GM18507 (cell line): ENCODE measurements at places on chromosomes 4 and X.

- no peak for DNase-seq
These were observed 107.1 kb upstream of the ATP6AP2 start for GRCh38 chrX:40473460-40474204.

GRCh38 chrX:34810364-34810763 lies 132.2 kb upstream of the FAM47B start:
- DNase-seq: no peak

GRCh38 chrX:39813631-39814277 lies 284.0 kb downstream of the BCOR start:
- DNase-seq: no peak

- no peak for DNase-seq
These were observed 3.4 kb upstream of the UGDH start for GRCh38 chr4:39530682-39531081.

- DNase-seq: no peak
These were observed 43.9 kb downstream of the CLNK start for GRCh38 chr4:10640561-10641201.

DNA sequence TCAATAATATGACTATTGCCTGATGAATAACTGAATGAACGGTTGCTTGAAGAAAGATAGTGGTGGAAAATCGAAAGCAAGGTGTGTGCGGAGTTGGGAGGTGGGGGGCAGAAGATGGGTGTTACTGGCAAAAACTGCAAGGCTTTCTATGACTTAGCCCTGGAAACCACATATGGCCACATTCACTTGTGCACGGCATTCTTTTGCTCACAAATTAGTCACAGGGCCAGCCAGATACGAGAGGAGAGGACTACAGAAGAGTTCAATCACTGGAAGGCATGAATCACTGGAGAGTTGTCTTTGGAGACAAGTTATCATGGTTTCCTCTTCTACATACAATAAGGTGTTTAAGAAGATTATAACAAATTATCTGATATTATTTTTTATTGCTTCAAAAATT lies 626.5 kb upstream of the CPEB2 start:
- no peak for DNase-seq

GRCh38 chrX:69116077-69116476 lies 49.2 kb downstream of the PJA1 start:
- no peak for DNase-seq

DNA sequence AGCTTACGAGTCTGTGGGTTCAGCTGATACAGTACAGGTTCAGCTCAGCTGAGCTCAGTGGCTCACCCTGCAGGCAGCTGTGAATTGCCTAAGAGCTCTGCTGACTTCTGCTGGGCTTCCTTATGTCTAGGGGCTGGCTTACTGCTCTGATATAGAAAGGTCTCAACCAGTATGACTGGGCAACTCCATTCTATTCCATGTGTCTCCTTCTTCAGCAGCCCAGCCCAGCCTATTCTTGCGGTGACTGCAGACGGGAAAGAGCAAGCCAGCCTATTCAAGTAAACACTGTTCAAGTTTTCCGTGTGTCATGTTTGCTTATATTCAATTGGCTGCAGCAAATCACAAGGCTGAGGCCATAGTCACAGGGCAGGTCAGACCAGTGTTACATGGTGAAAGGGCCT lies 615.4 kb upstream of the ZFP42 start:
- no peak for DNase-seq

- DNase-seq: no peak
These were observed 32.9 kb downstream of the CHM start for GRCh38 chrX:86014421-86014820.

DNA sequence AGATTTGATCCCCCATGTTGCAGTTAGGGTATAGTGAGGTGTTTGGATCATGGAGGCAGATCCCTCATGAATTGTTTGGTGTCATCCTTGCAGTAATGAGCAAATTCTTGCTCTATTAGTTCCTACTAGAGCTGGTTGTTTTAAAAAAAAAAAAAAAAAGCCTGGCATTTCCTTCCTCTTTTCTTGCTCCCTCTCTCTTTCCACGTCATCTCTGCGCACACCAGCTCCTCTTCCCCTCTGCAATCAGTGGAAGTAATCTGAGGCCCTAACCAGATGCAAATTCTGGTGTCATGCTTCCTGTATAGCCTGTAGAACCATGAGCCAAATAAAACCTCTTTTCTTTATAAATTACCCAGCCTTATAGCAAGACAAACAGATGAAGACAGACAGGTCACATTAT lies 24.5 kb downstream of the WDR17 start:
- no peak for DNase-seq

GRCh38 chr4:159272273-159273140 lies 169.6 kb downstream of the RAPGEF2 start:
- no peak for DNase-seq
